ENCODE measurements at places on chromosomes 1 and 21.
A peak's percentile ranks its signal among the peaks of the same experiment; 100 is the strongest.

DNA sequence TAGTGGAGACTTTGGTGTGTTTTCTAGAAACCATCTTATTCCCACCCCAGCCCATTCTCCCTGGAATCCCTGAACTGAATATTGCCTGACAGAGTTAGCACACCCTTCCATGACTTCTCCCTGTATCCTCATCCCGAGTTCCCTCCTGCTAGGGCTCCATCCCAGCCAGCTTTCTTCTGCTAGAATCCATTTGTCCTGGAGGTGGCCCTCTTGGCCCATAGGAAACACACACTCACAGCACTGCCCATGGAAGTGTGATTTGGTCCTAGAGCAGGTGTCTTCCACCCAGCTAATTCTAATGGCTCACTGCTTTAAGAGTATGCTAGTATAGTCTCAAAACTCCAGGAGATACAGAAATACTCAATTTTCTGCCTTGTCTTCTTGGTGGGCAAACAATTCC, 4.1 kb downstream of the KRTAP15-1 start:
- no peak for DNase-seq

- no peak for DNase-seq
Measured at GRCh38 chr1:18786149-18786548, 73.3 kb downstream of the TAS1R2 start.

DNA sequence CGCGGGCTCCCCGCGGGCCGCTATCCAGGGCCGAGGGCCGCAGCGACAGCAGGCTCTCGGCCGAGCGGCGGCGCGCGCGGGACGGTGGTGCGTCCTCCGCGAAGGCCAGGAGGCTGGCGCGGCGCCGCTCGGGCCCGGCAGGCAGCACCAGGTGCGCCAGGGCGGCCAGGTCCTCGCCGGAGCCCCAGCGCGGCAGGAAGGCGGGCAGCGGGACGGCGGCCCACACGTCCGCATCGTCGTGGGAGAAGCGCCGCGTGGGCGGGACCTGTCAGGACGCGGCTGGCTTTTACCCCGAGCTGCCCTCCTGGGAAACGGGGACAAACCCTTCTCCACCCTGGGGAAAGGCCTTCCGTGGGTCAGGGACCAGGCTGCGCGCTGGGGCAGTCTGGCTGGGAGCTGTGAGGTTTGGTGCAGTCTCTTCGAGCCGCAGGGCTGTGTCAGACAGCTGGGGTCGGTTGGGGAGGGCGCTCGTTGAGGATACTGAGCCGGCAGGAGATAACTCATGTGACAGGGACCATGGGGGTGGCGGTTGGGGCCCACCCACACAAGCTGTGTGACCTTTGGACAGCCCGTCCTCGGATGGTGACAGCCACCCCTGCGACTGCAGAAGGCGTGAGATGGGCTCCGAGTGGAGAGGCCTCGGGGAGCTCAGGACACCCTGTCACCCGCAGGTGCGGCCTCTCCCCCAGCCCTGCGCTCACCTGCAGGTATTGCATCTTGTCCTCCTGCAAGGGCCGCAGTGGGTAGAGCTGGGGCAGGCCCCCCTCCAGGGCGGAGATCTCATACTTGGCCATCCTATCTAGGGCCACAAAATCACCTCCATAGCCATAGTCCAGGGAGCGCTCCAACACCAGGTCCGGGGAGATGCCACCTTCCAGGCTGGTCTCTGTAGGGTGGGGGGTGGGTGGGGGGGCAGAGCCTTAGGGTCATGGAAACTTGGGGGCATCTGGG, 6.0 kb downstream of the HES3 start:
- DNase-seq = no peak

GRCh38 chr1:111669268-111669667, 49.7 kb downstream of the RAP1A start:
- peak; percentile 28 for DNase-seq

- DNase-seq = no peak
Measured at GRCh38 chr21:35485364-35485763, 436.3 kb upstream of the RUNX1 start.

GRCh38 chr1:204928671-204929486, 58.2 kb downstream of the NFASC start:
- DNase-seq = no peak

DNA sequence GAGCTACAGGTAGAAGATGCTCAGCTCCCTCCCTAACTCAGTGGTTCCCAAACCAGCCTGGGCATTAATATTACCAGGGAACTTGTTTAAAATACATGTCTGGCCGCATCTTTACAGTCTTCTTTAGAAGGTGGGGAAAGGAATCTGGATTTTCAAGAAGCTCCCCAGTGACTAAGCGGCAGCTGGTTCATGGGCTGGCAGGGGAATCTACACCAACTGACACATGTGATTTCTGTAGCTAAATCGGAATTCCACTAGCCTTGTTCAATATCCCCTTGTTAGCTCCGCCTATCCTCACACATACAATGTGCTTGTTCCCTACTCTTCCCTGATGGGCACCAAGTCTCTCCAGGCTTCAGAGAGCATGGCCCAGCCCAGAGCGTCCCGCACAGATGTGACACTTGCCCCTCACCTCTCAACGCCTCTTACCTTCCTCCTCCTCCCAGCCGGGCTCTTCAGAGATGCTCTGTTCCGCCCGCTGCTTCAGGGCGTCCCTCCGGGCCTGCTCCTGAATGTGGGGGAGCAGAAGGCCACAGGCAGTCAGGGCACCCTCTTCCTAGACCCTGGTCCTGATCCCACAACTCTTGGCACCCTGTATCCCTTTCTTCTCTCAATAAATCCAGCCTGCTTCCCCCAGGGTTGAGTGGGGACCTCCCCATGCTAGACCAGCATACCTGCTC, 15.3 kb downstream of the TSSK3 start:
- no peak for DNase-seq

DNA sequence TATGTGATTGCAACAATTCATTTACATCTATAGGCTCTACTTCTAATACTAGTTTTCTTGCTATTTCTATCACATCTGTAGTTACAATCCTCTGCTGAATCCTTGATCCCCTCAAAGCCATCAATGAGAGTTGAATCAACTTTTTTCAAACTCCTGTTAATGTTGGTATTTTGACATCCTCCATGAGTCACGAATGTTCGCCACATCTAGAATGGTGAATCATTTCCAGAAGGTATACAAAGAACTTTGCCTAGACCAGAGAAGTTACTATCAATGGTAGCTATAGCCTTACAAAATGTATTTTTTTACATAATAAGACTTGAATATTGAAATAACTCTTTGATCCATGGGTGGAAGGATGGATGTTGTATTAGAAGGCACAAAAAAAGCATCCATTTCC, 110.0 kb downstream of the AMY1C start:
- DNase-seq = no peak

DNA sequence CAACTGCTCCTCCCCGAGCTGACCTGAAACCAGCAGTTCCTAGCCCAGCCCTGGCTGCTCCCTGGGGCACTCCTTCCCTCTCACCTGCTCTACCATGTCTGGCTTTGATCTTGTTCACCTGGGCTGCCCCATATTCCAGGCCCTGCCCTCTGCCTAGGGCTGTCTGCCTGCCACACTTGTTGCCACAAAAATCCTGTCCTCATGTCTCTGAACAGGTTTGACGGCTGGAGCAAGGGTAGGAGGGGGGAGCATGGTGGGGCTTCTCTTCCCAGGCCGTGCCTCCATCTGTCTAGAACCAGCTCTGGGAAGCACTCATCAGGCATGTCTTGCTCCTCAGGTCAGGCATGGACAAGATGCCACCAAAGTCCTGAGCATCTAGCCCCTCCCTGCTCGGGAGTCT, 44.3 kb upstream of the WNT2B start:
- no peak for DNase-seq

DNA sequence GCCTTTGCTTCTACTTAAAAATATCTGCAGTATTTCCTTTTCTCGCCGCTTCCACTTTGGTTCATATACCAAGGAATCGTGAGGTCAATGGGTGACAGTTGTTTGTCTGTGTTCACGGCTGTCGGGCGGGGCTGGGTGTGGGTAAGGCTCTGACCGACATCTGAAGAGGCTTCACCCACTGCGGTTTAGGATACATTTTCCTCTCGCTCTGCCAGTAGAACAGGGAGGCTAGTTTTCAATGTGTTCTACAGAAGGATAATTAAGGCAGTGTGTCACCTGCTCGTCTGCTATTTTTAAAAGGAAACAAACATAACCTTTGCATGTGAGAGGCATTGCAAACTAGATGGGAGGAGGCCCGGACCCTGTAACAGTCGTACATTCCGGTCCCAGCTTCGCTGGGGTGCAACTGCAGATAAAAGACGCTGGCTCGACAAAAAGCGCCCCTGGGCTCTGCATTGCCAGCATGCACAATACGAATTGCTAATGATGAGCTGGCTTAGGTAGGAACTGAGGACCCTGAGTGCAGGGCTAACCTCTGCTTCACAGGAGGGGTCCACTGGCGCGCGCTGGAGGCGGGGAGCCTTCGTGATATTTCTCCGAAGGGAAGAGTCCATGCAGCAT, 8.5 kb upstream of the ERG start:
- DNase-seq = no peak

- DNase-seq = peak; percentile 40
Measured at GRCh38 chr1:113396585-113396984, 6.3 kb downstream of the MAGI3 start.

GRCh38 chr1:153566414-153567371, 1.0 kb upstream of the S100A2 start:
- DNase-seq = peak; percentile 97

- DNase-seq = no peak
Measured at GRCh38 chr1:183908079-183908478, 103.2 kb downstream of the RGL1 start.

DNA sequence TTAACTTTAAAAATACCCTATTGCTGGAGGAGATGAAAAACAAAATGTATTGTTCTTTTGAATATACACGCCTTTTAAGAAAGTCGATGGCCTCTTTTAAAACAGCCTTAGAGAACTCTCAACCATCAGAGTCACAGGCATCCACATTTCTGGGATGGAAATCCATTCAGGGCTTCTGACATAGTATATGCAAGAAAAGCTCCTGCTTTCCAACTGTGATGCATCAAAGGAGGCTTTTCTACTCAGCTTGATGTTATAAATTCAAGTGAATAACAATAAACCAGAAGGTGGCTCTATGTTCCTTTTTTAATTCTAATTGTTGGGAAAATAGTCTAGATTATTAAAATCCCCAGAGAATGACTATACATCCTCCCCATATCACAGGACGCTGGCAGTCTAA, 398.8 kb upstream of the CXADR start:
- DNase-seq = no peak

GRCh38 chr1:236837897-236838296, 42.8 kb downstream of the MTR start:
- no peak for DNase-seq

All from AG08396 (cell line).